ENCODE measurements at places on chromosomes 12 and 14.

DNA sequence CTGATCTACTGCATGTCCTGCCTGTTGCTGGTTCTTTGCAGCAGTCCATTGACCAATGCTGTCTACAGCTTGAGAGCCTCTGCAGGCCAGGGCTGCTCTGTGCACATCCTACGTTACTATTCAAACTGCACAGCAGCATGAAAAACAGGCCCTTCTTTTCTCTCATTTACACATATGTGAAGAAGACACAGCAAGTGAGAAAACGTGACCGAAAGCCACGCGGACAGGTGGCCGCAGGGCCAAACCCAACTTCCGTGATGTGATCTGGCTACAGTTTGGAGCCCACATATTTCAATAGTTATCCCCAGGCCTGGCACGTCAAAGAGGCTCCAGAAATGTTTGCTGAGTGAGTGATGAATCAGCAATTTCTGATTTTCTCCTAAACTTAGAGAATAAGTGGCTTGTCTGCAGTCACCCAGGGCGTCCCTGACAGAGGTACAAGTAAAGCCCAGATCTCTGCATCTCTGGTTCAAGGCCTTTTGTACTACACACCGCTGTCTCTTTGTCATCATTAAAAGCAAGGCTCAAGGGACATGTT lies 17.9 kb upstream of the TCL1B start:
- DNase-seq, result no peak

- DNase-seq, result no peak
These were observed 30.4 kb upstream of the BCAT1 start for GRCh38 chr12:24979329-24979728.

DNA sequence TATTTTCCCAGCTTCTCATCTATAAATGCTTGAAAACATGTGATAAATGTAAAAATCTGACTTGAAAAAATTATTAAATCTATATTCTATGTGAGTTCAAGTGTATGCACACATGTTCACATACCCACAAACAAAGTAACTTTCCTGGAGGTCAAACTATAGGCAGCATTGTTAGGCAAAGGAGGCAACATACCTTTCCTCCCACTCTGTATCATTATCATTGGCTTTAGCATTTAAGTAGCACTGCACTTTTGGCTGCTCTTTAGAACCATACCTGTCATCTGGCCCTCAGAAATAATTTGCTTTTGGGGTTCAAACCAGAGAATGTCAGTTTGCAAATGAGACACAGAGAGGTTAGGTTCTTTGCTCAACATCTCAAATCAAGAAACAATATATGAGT lies 102.4 kb upstream of the CCDC196 start:
- DNase-seq, result no peak

GRCh38 chr14:26611259-26611658 lies 13.4 kb upstream of the NOVA1 start:
- no peak for DNase-seq

GRCh38 chr12:3152892-3153291 lies 75.7 kb downstream of the TSPAN9 start:
- no peak for DNase-seq

DNA sequence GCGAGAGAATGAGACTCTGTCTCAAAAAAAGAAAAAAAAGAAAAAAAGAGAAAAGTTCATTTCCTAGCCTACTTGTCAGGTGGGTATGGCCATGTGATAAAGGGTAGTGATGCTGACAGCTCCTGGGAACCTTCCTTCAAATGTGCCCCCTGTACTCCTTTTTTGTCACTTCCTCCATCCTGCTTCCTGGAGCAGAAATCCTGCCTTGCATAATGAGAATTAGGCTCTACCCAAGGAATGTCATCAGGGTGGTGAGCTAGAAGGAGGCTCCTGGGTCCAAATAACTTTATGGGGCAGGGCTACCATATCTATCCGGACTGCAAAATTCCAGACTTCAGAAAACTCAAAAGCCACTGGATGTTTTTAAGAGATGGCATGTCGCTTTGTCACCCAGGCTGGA lies 27.8 kb upstream of the FBXO34 start:
- no peak for DNase-seq

DNA sequence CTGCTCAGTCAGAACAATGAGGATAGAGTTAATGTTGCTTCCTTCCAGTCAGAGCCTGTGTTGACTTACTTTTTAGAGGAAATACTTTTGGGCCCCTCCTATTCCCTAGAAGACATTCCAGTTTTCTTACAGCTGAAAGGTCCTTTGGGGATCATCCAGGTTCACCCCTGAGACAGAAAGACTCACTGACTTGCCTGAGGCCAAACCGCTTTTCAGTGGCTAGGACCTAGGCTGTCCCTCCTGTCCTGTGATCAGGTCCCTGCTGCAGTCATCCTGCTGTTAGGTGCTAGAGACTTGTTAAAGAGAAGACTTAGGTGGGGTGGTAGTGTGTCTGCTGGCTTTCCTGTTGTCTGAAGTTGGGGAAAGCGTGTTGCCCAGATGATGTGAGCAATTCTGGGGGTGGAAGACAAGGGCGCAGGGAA lies 39.6 kb downstream of the SUSD6 start:
- DNase-seq, result no peak

GRCh38 chr12:104407922-104408321 lies 48.8 kb upstream of the CHST11 start:
- DNase-seq, result no peak

GRCh38 chr12:89848732-89849131 lies 140.1 kb upstream of the ATP2B1 start:
- DNase-seq, result no peak

DNA sequence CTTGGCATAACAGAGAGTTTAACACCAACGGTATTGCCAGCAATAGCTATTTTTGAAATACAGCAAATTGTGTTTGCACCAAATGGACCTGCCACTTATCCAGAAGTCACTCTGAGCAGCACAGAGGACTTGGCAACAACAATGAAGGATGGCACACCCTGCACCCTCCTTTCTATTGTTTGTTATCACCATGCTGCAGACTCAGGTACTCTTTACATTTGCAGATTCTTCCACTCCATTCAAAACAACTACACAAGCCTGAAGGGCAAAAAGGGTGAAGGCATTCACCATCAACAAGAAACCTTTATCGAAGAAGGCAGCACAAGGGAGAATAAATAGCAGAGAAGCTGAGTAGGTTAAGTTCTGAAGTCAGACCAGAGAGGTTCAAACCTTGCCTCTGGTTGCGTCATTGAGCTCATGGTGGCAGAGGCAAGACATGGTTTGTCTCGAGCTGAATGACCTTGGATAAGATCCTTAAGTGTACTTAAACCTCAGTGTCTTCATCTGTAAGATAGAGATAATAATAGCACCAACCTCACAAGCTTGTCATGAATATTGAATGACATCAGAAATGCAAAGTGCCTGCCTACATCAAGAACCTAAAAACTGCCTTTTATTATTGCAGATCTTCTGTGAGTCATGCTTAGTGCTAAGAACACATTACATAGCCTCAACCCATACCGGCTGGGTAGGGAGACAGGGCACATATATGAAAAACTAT lies 1.4 kb upstream of the ACSM4 start:
- DNase-seq, result no peak

DNA sequence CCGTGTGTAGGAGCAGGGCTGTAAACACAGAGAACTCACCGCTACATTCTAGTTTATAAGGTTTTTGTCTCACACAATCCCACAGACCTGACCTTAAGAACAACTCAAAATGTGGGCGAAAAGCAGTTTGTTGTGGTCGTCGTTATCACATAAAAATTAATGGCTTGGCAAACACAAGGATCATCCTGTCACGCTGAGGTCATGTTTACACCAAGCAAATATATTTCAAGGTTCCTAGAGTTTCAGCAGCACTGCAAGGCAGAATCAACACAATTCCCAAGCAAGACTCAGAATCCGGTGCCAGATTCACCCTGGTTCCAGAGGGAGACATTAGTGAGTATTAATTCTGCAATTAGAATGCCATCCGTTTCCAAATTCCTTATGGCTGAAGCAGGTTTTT lies 30.1 kb upstream of the MAP1LC3B2 start:
- DNase-seq, result no peak

- no peak for DNase-seq
These were observed 13.6 kb downstream of the EML1 start for GRCh38 chr14:99806836-99807235.

GRCh38 chr14:56147986-56148901 lies 30.0 kb downstream of the PELI2 start:
- no peak for DNase-seq

- no peak for DNase-seq
These were observed 60.5 kb downstream of the FOXN3 start for GRCh38 chr14:89356496-89356895.

- DNase-seq, result no peak
These were observed 10.5 kb downstream of the CERS5 start for GRCh38 chr12:50156641-50157040.

GRCh38 chr12:3379079-3379478 lies 111.9 kb upstream of the PRMT8 start:
- DNase-seq, result no peak

- DNase-seq, result no peak
These were observed 936.0 kb downstream of the DIO2 start for GRCh38 chr14:79275292-79275655.

- DNase-seq, result no peak
These were observed 5.0 kb upstream of the GAPDH start for GRCh38 chr12:6529291-6529737.

DNA sequence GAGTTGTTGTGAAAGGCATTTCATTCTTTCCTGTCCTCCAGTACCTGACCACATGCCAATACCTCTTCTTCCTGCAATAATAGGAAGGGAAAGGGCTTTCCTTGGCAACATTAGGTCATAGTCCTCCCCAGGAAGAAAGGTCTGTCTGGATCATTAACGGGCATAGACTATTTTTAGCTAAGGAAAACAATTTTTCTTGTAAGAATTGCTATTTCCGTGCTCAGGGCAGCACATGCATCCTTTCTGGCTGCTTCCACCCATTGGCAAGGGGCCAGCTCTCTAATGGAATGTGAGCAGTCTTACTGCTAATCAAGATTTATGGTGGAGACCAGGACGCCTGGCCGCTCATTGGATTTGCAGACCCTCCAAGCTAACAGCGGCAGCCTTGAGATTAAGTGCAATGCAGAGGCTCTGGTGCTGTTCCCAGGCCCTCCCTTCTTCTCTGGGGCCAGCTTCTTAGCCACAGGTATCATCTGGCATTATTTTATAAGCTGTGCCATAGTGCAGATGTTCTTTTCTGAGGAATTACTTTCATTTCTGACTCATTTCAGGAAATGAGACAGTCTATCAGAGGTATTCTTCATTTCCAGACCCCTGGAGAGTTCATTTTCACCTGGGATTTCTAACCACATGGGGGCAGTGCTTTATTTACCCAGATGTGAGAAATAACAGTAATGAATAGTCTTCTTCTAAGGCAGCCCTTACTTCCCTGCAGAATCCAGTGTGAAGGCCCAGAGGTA lies 52.9 kb downstream of the ANO6 start:
- no peak for DNase-seq

GRCh38 chr12:20815574-20815973 lies 5.1 kb downstream of the SLCO1B3 start:
- no peak for DNase-seq

DNA sequence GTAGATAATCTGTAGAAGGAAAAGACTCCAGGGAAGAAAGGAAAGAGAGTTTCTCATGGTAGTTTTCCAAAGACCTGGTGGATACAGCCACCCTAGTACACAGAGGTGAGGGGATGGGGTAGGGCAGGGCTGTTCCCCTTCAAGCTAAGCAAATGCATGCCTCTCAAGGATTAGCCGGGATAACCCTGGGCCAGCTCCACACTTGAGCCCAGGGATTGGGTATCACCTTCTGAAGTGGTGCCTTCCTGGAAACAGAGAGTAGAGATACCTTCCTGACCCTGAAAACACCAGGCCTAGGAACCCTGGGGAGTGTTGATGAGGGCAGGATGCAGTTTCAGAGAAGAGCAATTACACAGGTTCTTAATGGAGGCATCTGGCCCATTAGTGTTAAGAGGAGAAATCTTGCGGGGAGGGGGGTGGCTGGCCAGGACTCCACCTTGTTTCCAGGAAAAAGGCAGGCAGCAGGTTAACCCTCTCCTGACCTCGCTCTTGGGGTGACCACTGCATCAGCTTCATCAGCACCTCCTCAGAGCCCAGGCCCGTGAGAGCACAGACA lies 106.9 kb upstream of the TMEM233 start:
- no peak for DNase-seq

DNA sequence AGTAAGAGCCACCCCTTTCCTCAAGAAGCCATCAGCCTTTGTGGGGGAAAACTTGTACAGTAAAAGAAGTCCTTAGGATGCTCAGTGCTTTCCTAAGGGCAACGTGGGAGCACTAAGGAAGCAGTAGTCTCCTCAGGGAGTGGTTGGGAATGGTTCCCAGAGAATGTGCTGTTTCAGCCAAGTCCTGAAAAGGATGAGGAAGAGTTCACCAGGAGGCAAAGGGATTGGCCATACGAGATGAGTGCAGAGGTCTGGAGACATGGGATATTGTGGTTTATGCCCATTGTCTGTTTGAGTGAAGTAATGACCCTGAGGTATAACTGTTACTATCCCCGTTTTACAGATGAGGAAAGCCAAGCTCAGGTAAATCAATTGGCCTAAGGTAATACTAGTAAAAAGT lies 86.0 kb upstream of the ATF1 start:
- no peak for DNase-seq

GRCh38 chr14:23299211-23299957 lies 3.3 kb downstream of the PPP1R3E start:
- DNase-seq, result no peak

- DNase-seq, result peak; percentile 88
These were observed 4.9 kb upstream of the MTA1 start for GRCh38 chr14:105414456-105415371.

- no peak for DNase-seq
These were observed at the start of gene GLT8D2 for GRCh38 chr12:104049903-104050356. GLT8D2 (minus strand) TSS chr12:104050187; CDS start chr12:104019648, 30,539 bp downstream.

DNA sequence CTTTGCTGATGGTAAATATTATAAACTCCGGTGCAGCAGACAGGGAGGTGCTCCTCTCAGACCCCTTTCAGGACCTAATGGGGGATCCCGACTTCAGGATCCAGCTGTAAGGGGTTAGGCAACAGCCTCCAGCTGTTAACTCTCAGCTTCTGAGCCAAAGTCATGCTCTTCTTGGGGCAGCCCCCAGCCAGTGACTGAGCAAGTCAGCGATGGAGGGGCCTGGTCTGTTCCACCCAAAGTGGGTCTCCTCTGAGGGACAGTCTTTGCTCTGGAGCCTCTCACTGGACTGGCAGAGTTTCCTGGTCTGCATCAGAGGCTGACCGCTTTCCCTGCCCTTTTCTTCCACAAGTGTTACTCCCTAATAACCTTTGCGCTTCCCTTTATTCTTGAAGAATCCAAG lies 184.2 kb upstream of the DIO3 start:
- no peak for DNase-seq

GRCh38 chr14:57909626-57910025 lies 43.7 kb upstream of the SLC35F4 start:
- no peak for DNase-seq

- no peak for DNase-seq
These were observed 59.0 kb upstream of the DLK1 start for GRCh38 chr14:100667656-100668055.

GRCh38 chr14:34452258-34452822 lies 9.7 kb downstream of the SPTSSA start:
- no peak for DNase-seq

DNA sequence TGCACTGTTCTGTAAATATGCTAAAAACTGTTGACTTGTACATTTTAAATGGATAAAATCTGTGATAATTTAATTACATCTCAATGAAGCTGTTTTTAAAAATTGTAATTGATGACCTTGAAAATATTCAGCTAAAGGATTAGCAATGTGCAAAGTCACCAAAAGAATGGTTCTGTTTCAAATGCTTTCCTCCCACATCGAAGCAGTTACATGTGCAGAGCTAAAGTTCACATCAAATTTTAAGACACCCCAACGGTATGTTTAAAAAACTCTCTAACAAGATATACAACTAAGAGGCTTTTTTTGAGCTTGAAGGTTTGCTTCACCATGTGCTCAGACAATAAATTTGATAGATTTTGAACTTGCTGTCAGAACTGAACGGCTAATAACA lies 114.6 kb upstream of the KRAS start:
- DNase-seq, result no peak
